Ecto neural progenitor cell (in vitro differentiated cells): ENCODE measurements at places on chromosomes 4 and X.
A peak's percentile ranks its signal among the peaks of the same experiment; 100 is the strongest.

GRCh38 chr4:85165808-85166207 lies 199.3 kb upstream of the WDFY3 start:
- no peak for DNase-seq

DNA sequence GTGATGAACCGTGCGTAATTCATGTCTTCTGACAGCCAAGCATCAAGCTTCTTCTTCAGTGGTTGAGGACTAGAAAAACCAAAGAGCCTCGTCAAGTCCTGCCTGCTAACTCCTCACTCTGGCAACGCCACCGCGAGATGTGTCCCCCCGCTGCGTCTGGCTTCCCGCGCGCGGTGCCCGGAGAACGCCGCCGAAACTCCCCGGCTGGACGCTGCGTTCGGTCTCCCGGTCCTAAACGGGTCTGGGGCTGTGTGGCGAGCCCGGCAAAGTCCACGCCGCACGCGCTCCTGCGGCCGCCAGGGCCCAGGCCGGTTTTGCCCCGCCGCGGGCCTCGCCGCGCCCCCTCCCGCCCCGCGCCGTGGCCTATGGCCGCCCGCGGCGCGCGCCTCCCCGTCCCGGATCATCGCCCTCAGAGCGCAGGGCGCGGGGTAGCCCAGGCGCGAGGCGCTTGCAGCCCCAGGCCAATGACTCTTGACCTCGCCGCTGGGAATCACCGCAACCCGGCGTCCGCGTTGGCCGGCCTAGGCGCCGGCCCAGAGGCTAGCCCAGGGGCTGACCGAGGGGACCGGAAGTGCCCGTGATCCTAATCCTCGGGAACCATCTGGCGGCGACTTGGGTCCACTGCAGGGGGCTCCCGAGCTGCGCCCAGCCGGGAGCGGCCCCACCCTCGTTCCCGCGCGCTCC lies at the start of gene AADAT:
AADAT (minus strand) TSS at position 289 of the 684 bp plus-strand sequence; CDS start at position 23, 266 bp downstream.
- DNase-seq, result peak; percentile 93

DNA sequence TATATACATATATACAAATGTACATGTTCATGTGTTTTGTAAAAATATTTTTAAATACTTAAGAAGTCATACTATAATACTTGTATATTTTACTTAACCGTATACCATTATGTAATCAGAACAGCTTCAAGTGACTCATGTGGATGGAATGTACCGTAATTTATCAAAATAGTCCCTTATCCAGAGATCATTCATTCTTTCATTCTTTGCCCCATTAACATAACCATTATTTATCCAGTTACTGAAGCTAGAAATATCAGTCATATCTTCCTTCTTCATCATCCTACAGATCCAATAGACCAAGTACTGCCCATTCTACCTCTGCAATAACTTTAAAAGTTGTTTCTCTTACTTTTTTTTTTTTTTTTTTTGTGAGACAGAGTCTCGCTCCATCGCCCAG lies 164.2 kb downstream of the MAB21L2 start:
- no peak for DNase-seq

DNA sequence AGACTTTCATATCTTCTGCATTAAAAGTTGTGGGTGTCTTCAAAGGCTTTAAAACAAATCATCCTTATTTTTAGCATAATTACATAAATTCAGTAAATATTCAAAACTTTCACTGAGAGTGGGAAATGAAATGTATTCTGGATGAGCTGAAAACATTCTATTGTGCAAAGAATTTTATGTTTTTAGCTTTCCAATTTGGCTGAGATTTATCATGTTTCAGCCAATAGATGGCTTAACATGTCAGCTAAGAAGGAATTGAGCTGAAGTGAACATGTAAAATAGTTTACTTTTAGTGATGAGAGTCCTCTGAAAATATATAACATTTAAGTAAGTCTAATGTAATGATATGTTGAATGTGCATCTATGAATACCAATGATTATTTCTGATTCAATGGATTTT lies 213.5 kb upstream of the GIMD1 start:
- no peak for DNase-seq

- DNase-seq, result no peak
Observed at GRCh38 chr4:94934201-94934600, 176.4 kb downstream of the BMPR1B start.

- DNase-seq, result no peak
Observed at GRCh38 chr4:148431401-148431800, 10.8 kb downstream of the NR3C2 start.

- DNase-seq, result no peak
Observed at GRCh38 chr4:64715741-64716140, 306.5 kb upstream of the TECRL start.

GRCh38 chr4:86543560-86544309 lies 50.4 kb upstream of the PTPN13 start:
- DNase-seq, result no peak

DNA sequence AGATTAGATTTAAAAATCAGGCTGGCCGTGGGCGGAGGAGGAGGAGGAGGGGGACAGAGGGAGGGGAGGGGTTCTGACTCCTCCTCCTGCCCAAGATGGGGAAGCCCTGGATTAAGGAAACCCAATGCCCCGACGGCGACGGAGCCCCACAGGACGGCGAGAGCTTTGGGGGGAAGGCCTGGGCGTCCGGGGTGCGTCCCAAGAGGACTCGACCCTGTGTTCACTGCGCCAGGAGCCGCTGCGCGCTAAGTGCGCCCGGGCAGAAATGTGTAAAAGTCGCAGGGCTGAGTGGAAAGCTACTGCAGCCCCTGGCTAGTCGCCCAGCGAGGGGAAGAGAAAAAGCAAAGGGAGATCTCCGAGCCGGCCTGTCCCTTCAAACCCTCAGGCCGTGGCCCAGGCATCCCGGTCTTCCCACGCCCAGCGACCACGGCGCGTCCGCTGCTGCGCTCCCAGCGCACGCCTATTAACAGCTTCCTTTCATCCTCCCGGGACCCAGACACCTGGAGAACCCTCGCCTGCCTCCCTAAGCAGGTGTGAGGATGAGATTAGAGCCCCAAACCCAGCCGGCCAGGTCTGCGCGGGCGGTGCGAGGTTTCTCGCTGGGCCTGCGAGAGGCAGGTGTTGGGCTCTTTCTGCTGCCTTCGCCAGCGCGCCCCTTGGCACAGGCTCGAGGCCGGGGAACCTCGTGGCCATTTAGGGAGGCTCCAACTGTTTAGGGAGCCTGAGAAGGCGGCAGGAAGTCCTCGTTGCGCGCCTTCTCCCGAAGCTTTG lies 1.4 kb upstream of the RPS6KA3 start:
- peak; percentile 64 for DNase-seq

DNA sequence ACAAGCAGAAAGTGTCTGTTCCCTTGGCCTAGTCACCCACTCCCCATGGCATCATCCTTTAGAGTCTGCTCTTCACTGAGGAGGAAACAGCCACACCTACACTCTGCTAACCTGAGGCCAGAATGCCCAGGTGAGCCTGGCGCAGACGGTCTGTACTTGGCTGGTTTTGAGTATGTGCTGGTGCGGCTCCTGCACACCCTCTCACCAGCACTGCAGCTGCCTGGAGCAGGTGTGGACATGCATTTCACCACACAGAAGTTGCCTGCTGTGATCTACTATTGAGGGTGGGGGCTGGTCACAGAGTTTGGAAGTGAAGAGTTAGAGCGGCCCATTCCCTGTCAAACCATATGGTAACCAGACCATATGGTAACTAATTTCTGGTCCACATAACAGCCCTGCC lies 39.5 kb downstream of the KANTR start:
- DNase-seq, result no peak

DNA sequence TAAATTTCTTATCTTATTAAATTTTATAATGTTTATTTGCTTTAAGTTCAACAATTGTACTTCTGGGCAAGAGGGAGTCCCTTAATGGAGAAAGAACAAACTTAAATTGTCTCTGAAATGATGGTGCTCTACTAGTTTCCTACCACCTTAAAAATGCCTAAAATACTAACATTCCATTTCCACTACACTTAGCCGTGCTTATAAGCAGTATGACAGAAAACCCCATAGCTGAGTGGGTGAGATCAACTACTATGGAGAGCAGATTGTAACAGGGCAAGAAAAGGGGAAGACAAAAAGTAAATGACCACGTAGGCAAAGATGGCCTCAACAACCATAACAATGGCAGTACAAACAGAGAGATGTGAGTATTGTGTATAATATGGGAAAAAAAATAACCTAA lies 35.0 kb downstream of the RFC1 start:
- DNase-seq, result no peak

- DNase-seq, result no peak
Observed at GRCh38 chr4:110492522-110492921, 16.6 kb downstream of the ENPEP start.

GRCh38 chr4:101701551-101701950 lies 89.0 kb upstream of the BANK1 start:
- no peak for DNase-seq

- no peak for DNase-seq
Observed at GRCh38 chrX:52015794-52016193, 53.2 kb downstream of the MAGED4B start.

DNA sequence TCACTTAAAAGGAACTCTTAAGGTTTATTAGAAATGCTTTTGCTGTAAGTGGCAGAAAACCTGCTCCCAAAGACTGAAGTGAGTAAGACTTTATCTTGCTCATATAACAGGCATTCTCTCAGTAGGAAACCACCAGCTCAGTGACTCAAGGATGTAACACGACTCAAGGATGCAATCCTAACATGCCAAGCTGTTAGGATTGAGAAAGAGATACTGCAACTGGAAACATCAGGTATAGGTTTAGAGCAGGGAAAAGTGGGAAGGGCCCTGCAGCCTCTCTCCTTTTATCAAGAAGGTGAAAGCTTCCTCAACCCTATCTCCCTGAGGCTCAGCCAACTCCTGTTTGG lies 11.9 kb upstream of the SLC9A7 start:
- DNase-seq, result no peak

DNA sequence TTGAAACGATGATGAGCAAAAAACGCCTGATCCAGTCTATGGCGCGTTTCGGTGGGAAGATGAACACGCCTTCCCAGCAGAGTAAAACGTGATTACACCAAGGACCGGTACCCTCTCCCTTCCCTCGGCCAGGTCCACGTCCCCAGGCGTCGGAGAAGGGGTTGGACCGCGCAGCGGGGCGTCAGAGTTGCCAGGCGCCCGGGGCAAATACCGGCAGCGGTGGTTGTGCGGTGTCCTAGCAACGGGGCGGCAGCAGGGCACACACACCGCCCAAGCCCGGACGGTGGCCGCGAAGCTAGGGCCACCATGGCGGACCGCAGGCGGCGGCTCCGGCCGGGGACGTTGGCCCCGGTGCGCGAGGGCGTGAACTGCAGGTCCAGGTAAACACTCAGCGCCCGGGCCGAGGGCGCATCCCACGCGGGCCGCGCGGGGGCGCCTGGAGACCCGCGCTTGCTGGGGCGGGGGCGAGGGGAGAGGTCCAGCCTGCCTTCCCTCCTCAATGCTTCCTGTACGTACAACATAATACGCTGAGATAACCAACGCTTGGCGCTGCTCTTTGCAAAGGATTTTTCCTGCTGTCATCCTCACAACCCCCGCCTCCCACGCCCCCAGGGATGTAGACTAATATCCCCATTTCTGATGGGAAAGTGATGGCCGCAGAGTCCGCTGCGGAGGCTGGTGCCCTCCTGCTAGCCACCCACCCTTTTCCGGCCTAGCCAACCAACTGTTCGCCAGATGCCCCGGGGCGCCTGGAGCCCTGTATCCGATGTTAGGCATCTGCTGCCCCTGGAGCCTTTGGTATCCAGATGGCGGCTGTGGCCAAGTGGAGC lies at the start of gene FAM47E:
FAM47E (plus strand) TSS at position 281 of the 830 bp plus-strand sequence; CDS start at position 307, 26 bp downstream.
- DNase-seq, result peak; percentile 95

DNA sequence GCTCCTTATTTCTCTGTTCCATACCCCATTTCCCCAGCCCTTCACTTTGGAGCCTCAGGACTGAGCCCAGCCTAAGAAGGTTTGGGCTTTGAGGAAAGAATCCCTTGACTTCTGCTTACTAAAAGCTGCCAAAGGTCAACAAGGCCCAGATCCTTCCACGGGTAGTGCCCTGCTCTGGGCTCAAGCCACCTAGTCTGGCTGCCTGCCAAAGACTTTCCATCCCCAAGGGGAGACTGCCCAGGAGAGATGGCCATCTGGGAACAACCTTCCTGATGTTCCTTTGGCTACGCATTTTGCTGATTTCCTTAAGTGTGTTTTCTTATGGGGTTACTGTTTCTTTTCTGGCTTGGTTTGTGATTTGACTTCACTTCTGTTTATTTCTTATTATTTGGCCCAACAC lies 49.8 kb upstream of the NDP start:
- DNase-seq, result no peak

GRCh38 chrX:51803833-51804232 lies 60.6 kb downstream of the GSPT2 start:
- no peak for DNase-seq

GRCh38 chr4:52566136-52567031 lies 92.7 kb downstream of the USP46 start:
- DNase-seq, result no peak

DNA sequence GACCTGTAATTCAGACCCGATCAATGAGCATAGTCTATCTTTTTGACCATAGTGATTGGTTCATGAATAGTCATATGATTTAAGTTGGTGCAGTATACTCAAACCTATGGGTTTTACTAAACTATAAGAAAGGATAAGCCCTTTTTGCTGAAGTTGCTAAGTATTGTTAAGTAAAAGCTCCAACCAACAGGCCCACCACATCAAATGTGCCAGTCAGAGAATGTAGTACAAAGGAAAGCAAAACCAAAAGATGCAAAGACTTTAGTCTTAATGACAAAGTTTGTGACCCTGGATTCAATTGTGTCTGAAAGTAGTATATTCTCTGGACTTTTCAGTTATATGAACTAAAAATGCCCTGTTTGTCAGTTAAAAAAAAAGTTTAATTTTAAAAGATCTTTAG lies 208.1 kb upstream of the TET2 start:
- no peak for DNase-seq

DNA sequence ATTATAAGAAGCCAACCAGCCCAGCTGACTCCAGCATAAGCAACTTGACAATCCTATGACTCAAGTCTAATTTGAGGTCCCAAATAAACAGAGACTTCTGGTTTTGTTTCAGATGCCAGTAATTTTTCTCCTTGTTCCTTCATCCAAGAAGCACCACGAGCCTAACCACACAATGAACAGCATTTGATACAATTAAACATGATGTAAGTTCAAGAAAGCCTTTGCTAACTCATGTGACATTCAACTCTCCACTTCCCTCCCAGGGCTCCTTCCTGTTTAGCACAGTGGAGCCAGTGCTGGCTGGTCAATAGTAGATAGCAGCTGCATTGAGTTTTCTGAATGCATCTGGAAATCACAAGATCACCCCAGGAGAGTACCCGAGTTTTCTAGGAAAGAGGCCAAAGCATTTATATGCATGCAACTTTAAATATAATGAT lies 206.3 kb downstream of the ARHGAP24 start:
- DNase-seq, result no peak

GRCh38 chr4:20255823-20256222 lies 4.1 kb downstream of the SLIT2 start:
- no peak for DNase-seq

GRCh38 chr4:55386840-55387239 lies 8.9 kb upstream of the TMEM165 start:
- no peak for DNase-seq

DNA sequence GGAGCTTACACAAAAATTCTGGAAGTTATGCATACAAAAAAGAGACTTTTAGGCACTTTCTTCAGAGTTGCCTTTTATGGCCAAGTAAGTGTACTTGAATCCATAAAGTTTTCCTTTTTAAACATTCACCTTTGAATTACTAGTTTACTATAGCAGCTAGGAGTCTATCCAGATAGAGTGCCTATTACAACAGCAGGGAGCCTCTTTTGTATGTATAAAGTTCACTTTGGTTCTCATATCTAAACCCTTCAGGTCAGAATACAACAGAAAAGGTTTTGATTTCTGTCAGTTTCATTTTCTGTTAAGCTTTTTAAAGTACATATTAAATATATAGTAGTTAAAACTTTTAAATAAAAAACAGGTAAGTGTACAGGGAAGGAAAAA lies 51.4 kb upstream of the IL13RA1 start:
- DNase-seq, result no peak

GRCh38 chr4:100738196-100739165 lies 220.7 kb upstream of the EMCN start:
- DNase-seq, result no peak

- DNase-seq, result no peak
Observed at GRCh38 chr4:178941975-178942374, 1499.7 kb upstream of the AGA start.
